ENCODE measurements at places on chromosomes 1 and 21. TPM values are rescaled to one million over a fixed set of nuclear protein-coding genes. Genes with fewer than 3 reads are reported as not detected.

DNA sequence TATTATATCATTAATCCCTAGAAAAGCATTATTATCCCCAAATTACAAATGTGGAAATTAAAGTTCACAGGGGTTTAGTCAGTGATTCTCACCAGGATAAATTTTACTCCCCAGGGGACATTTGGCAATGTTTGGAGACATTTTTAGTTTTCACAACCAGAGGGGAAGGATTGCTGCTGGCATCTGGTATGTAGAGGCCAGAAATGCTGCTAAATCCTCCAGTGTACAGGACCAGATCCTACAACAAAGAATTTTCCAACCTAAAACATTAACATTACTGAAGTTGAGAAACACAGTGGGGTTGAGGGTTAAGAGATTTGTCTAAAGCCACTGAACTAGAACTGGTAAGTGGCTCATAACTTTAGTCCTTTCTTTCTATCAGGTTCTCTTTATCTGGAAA lies 162.0 kb upstream of the SYT6 start:
- no peak for DNase-seq

DNA sequence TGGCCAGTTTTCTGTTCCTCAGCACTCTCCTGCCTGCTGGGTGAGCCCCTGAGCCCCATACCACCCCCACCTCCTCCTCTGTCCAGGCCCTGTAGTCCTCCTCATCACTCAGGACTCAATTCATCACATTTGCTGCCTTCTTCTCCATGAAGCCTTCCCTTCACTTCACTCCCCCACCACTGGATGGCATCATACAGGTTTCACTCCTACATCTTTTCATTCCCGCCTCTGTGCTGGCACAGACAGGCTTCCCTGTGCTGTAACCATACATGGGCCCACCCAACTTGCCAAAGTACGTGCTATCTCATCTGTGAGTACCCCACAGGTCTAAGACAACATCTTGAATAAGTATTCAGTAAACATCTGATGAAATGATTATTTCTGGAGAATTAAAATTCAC lies 56.9 kb downstream of the SLC45A1 start:
- DNase-seq: no peak

DNA sequence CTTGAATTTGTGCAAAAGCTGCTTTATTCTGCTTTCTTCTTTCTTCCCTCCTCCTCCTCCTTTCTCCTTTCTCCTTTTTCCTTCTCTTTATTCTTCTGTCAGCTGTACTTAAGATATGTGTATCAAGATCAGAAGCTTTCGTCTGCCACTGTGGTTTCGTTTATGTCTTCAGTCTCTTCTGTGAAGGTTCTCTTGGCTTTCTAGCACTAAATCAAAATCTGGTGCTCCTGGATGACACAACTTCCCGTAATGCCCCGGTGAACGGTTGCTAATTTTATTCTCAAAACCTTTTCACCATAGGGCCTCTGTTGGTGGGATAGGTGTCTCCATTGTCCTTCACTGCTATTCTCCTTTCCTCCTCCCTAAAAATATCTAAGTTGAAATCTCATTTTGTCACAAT lies 5.0 kb downstream of the ATF6 start:
- DNase-seq: no peak

DNA sequence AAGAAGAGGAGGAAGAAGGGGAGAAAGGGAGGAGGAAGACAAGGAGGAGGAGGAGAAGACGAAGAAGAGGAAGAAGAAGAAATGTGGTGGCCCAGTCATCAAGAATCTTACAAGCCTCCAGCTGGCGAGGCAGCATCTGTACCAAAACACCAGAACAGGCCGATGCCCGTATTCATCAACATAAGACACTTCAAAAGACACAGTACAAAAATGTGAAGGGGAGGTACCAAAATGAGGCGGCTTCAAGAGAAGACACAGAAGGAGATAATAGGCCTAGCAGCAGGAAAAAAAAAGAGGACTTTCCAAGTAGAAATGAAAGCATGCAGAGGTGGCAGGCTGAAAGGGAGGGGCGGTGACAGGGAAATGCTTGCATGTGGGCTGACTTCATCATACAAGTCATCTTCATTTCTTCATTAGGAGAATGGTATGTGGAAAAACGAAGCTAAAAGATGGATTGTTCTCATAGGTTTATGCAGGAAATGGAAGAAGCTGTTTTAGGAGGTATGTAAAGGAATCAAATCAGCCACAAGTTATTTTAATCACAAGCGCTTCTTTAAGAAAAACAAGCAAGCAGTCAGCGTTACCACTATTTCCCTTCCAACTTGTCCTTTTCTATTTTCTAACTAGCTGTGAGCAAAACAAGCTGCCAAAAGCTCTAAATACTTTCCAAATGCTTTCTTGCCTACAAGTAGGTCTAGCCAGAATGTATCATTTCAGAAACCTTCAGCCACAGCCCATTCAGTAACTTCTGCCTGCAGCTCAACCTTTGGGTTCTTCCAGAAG lies 192.3 kb downstream of the SLC45A1 start:
- DNase-seq: no peak

GRCh38 chr1:12776801-12777557 lies 3.4 kb downstream of the PRAMEF12 start:
- no peak for DNase-seq

- DNase-seq: no peak
Measured at GRCh38 chr1:177952249-177952648, 17.6 kb downstream of the SEC16B start.

DNA sequence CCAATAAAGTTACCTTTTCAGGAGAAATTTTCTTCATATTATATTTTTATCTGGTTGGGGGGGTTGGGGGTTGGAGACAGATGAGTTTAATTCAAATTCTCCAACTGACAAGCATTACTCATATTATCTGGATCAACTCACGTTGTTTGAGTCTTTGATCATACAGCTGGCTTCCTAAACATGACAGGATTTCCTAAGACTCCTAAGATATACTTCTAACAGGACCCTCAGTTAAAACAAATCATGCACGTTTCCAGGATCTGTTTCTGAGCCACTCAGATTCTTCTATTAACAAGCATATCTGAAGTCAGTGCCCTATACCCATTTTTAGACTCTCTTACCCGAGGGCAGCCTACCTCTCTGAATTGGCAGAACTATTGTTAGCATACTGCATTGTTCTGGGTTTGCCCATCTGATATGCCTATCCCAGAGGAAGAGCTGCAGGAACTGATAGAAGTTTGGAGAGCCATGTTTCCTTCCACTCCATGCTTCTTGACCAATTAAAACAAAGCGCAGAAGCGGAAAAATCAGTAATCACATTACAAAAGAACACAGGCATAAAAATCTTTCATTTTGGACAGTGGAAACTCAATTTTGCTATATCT lies 653.9 kb downstream of the LTN1 start:
- DNase-seq: no peak

- DNase-seq: no peak
Measured at GRCh38 chr1:18727956-18728355, 97.3 kb downstream of the PAX7 start.

DNA sequence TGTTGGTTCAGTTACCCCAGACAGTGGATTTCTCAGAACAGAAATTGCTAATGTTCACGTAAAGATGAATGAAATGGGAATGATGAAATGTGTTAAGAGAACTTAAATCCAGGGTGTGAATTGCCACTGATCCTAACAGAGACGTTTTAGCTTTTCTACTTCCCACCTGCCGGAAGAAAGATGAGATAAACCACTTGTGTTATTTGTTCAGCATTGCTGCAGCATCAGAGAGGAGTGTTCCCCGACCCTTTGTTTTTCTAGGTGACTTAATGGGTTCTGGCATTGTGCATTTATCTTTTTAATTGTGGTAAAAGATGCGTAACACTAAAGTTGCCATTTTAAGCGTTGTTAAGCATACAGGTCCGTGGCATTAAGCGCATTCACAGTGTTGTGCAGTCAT lies 122.3 kb downstream of the GALNT2 start:
- no peak for DNase-seq

GRCh38 chr1:186212568-186213224 lies 162.4 kb downstream of the TPR start:
- DNase-seq: peak; percentile 49

DNA sequence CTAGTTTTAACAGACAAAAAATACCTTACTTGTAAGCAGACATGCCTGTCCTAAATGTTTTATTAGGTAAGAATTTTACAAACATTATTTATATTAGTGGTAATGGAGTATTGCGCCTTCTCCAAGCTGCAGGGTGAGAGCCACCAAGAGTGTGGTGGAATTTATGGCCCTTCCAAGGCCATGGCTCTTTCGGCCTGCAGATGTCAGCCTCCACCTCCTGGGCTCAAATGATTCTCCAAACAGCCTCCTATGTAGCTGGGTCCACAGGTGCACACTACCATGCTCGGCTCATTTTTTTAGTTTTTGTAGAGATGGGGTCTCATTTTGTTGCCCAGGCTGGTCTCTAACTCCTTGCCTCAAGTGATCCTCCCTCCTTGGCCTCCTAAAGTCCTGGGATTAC lies 56.3 kb downstream of the ITGB3BP start:
- no peak for DNase-seq

GRCh38 chr1:94090761-94091160 lies 30.2 kb downstream of the ABCA4 start:
- no peak for DNase-seq

GRCh38 chr1:185156288-185156853 lies 382 bp downstream of the TRMT1L start:
- DNase-seq: no peak

DNA sequence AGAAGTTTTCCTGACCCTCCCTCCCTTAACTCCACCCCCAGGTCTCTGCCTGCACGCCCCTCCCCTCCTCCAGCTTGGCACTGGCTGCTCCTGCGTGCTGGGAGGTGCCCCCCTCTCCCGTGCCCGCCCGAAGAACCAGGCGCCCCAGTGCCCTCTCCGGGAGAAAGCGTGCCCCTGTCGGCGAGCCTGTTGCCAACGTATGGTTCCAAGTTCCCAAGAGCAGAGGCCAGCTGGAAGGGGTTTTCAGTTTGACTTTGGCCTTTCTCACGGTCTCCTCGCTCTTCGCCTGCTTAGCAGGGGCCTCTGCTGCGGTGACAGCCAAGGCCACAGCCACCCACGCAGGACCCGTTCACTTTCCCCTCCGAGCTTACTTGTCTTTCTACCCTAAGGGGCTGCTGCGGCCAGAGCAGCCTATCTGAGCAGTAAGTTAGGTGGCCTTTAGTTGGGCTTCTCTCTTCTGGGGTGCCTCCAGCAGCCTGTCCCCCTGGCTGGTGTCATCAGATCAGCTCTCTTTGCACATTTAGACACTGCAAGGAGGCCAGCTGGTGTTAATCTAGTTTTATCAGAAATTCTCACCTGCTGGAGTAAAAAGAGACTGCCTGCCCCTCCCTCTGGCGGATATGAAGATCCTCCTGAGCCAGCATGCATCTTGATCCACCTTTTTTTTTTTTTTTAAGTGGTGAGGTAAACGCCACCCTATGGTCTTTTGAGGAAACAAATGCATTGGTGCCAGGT lies 1.5 kb downstream of the STUM start:
- peak; percentile 32 for DNase-seq

- no peak for DNase-seq
Measured at GRCh38 chr1:95071539-95071938, 1.2 kb downstream of the ALG14 start.

GRCh38 chr1:84726593-84727499 lies 36.6 kb upstream of the SSX2IP start:
- DNase-seq: no peak

- no peak for DNase-seq
Measured at GRCh38 chr1:17581389-17582123, 42.1 kb downstream of the ARHGEF10L start.

- no peak for DNase-seq
Measured at GRCh38 chr1:201404055-201404454, 4.9 kb upstream of the LAD1 start.

GRCh38 chr21:21232320-21232719 lies 234.1 kb downstream of the NCAM2 start:
- peak; percentile 9 for DNase-seq

- no peak for DNase-seq
Measured at GRCh38 chr1:15189692-15190370, 36.3 kb downstream of the TMEM51 start.

- DNase-seq: no peak
Measured at GRCh38 chr1:208929575-208929974, 653.9 kb upstream of the CAMK1G start.

GRCh38 chr1:68149110-68149798 lies 83.1 kb downstream of the WLS start:
- DNase-seq: no peak

DNA sequence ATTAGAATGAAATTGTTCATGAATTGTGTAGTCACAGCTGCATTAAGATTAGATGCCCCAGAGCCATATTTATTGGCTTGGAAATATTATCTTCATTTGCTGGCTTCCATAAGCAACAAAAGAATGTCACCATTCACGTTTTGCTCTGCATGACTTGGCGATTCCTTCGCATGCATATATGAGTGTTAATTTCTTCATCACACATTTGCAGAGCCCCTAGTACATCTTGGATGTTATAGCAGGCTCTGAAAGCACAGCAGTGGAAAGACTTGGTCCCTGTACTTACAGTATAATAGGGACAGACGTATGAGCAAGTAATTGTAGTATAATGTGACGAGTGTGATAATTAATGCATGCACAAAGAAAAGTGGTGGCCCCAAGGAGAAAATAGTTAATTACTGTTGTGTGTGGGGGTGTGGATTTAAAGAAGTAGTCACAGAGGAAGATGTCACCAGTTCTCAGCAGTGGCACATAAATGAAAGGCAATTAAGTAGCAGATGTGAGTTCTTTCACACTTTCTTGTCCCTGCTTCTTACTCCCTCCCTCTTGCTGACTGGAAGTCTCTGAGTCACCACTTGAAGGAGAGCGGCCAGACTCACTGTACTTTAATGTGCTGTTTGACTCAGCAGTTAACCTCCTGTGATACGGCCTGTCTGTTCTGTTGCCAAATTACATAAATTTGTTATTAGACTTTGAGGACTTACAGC lies 21.0 kb downstream of the S100A10 start:
- DNase-seq: no peak

DNA sequence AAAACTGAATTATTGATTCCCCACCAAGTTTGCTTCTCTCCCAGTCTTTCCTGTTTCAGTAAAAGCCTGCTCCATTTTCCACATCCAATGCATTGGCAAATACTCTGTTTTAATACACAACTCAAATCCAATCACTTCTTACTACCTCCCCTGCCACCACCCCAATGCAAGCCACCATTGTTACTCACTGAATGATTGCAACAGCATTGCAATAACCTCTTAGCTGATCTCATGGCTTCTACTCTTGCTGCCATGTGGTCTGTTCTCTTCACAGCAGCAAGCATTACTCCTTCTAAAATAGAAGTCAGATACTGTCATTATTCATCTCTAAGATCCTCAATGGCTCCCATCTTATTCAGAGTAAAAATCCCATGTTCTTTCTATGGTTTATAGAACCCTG lies 123.4 kb downstream of the ATP6V1G3 start:
- no peak for DNase-seq

- no peak for DNase-seq
Measured at GRCh38 chr1:230350208-230350921, 75.8 kb downstream of the PGBD5 start.

The KRTAP10-4 gene
- total RNA-seq: not detected

The AXDND1 gene
- total RNA-seq: not detected

The RSPH1 gene
- 0.82 TPM for total RNA-seq

The TESK2 gene
- total RNA-seq: 8.0 TPM

The CFAP126 gene
- not detected for total RNA-seq

The ZYG11B gene
- total RNA-seq: 39.0 TPM

The RBM11 gene
- 4.8 TPM for total RNA-seq

The CRP gene
- not detected for total RNA-seq

The TMEM51 gene
- total RNA-seq: 23.5 TPM

The STYXL2 gene
- total RNA-seq: 1.9 TPM

The CRYBG2 gene
- total RNA-seq: 1.4 TPM

The COL24A1 gene
- total RNA-seq: 0.74 TPM

Data from endothelial cell (in vitro differentiated cells).